ENCODE measurements at places on chromosomes 3 and 15. TPM values are rescaled to one million over a fixed set of nuclear protein-coding genes. Genes with fewer than 3 reads are reported as not detected.

- DNase-seq = no peak
These were observed 42.4 kb downstream of the ZNF710 start for GRCh38 chr15:90043530-90044010.

The FBXO40 gene
- under 0.01 TPM for total RNA-seq

The COL6A6 gene
- not detected for total RNA-seq

DNA sequence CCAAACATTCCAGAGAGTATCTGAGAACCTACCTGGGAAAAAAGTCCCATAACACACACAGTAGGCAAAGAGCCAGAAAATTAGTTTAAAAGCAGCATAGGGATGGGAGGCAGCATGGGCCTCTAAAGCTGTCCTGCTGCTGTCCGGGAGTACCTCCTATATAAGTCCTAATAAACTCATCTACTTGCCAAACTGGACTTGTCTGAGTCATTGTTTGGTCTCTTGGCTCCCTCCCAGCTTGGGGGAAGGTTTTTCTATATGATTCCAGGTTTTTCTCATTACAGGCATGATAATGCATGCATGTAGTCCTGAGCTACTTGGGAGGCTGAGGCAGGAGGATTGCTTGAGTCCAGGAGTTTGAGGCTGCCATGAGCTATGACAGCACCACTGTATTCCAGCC is 17.5 kb upstream of the HACD2 start:
- peak; percentile 90 for DNase-seq

- DNase-seq = no peak
These were observed 9.5 kb downstream of the SAXO2 start for GRCh38 chr15:82272154-82272553.

GRCh38 chr15:91529534-91529933 is 324.0 kb upstream of the SLCO3A1 start:
- DNase-seq = no peak

The CTXN2 gene
- total RNA-seq = not detected

The MFSD1 gene
- total RNA-seq = 119 TPM

- DNase-seq = peak; percentile 90
These were observed 23.4 kb upstream of the MAP4 start for GRCh38 chr3:48039487-48040190.

The PCYT1A gene
- total RNA-seq = 81.6 TPM

GRCh38 chr3:124467980-124468902 is 262.0 kb upstream of the UMPS start:
- peak; percentile 35 for DNase-seq
